ENCODE measurements at places on chromosomes 5 and 9. TPM values are rescaled to one million over a fixed set of nuclear protein-coding genes. Genes with fewer than 3 reads are reported as not detected.

The SLC25A2 gene
- total RNA-seq: 0.39 TPM

The ACO1 gene
- 38.7 TPM for total RNA-seq

The ELP1 gene
- total RNA-seq: 23.7 TPM

The NOXA1 gene
- total RNA-seq: 0.39 TPM

The VDAC1 gene
- total RNA-seq: 200 TPM

The PMPCA gene
- 43.3 TPM for total RNA-seq

The CFAP157 gene
- under 0.01 TPM for total RNA-seq

The SLCO4C1 gene
- not detected for total RNA-seq

The UGT3A2 gene
- not detected for total RNA-seq

The CDO1 gene
- 0.54 TPM for total RNA-seq

The PRDM9 gene
- total RNA-seq: not detected

The PCDHGC4 gene
- 0.54 TPM for total RNA-seq

The MLANA gene
- total RNA-seq: not detected

The LECT2 gene
- total RNA-seq: not detected

The COQ4 gene
- total RNA-seq: 44.8 TPM

The GRIA1 gene
- not detected for total RNA-seq

The ADAMTS16 gene
- total RNA-seq: under 0.01 TPM

The CREB3 gene
- 56.1 TPM for total RNA-seq

The PTCD2 gene
- total RNA-seq: 9.5 TPM

The SLC25A25 gene
- total RNA-seq: 5.5 TPM

The SPINK5 gene
- total RNA-seq: not detected

The NUTM2G gene
- not detected for total RNA-seq

The ARHGEF37 gene
- total RNA-seq: 3.7 TPM

The HK3 gene
- total RNA-seq: not detected

The ASTN2 gene
- 5.1 TPM for total RNA-seq

The PPP3R2 gene
- total RNA-seq: not detected

The SLC36A2 gene
- total RNA-seq: not detected

The ADGRD2 gene
- not detected for total RNA-seq

The SERINC5 gene
- 16.7 TPM for total RNA-seq

The PCDHB8 gene
- total RNA-seq: not detected
